Gastroesophageal sphincter (tissue), 4 donors: ENCODE measurements at places on chromosomes 1 and 21. TPM values are rescaled to one million over a fixed set of nuclear protein-coding genes. Genes with fewer than 3 reads are reported as not detected.

BLZF1 gene
- 46.9 TPM for total RNA-seq

AMPD1 gene
- not detected for total RNA-seq

- peak overlapping the region; percentile 100 for H3K27ac ChIP-seq
- ATAC-seq, result no peak
- H3K4me1 ChIP-seq, result peaks cover 64% of the 10 kb centered on the region
Observed at GRCh38 chr1:228084797-228085196, 2.3 kb downstream of the ARF1 start.

GRCh38 chr1:173134800-173135199 lies 72.3 kb downstream of the TNFSF4 start:
- H3K27ac ChIP-seq, result no peak overlapping the region
- H3K4me3 ChIP-seq, result no peak overlapping the region
- no peaks in the 10 kb centered on the region for H3K4me1 ChIP-seq
- no peak for ATAC-seq
- H3K27me3 ChIP-seq, result no peaks in the 10 kb centered on the region
- no peaks in the 10 kb centered on the region for H3K36me3 ChIP-seq

- peak overlapping the region; percentile 53 for H3K4me3 ChIP-seq
- H3K4me1 ChIP-seq, result peaks cover 16% of the 10 kb centered on the region
- no peak for ATAC-seq
- no peak overlapping the region for H3K27ac ChIP-seq
Observed at GRCh38 chr1:57424231-57425027, 569 bp upstream of the DAB1 start.

DNA sequence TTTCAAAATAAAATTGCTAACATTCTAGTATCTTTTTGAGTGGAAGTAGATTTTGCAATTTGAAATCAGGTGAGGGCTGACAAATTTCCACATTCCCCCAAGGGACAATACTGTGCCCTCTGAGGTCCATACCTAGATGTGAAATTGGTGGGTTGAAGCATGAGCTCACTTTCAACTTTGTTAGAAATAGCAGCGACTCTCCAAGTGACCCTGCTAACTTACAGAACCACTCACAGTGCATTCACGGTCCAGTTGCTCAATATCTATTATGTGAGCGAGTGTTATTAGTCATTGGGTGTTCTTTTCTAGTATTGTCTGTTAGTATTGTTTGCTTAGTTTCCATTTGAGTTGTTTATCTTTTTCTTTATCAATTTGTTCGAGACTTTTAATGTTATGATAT lies 53.6 kb upstream of the ASB17 start:
- H3K4me1 ChIP-seq, result no peaks in the 10 kb centered on the region
- H3K4me3 ChIP-seq, result no peak overlapping the region
- peaks cover 23% of the 10 kb centered on the region for H3K27me3 ChIP-seq

DIO1 gene
- total RNA-seq, result not detected

GNG12 gene
- total RNA-seq, result 152 TPM

GRCh38 chr1:155379180-155379579 lies 58.5 kb downstream of the RUSC1 start:
- no peaks in the 10 kb centered on the region for H3K27me3 ChIP-seq
- H3K4me1 ChIP-seq, result no peaks in the 10 kb centered on the region
- no peak for ATAC-seq
